ENCODE measurements at places on chromosomes 3 and 15.

GRCh38 chr3:39125841-39126500 lies 18.5 kb downstream of the TTC21A start:
- DNase-seq: no peak

DNA sequence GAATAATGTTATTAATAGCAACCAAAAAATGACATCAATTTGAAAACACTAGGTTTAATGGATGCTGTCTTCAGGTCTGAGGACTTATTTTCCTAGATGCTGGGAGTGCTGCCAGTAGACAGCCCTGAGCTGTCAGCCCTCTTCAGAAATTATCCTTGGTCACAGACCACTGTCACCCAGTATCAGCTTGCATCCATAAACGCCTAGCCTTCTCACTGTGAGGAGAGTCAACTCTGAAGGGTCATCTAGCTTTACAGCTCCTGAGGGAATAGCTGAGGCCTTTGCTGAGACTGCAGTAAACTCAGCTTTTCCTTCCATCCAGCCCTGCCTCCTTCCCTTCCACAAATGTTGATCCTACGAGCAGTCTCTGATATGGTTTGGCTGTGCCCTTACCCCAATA lies 19.4 kb upstream of the MNS1 start:
- no peak for DNase-seq

GRCh38 chr15:72153269-72154000 lies 35.2 kb downstream of the SENP8 start:
- DNase-seq: no peak

- DNase-seq: no peak
Observed at GRCh38 chr3:158121295-158121694, 11.4 kb downstream of the RSRC1 start.

DNA sequence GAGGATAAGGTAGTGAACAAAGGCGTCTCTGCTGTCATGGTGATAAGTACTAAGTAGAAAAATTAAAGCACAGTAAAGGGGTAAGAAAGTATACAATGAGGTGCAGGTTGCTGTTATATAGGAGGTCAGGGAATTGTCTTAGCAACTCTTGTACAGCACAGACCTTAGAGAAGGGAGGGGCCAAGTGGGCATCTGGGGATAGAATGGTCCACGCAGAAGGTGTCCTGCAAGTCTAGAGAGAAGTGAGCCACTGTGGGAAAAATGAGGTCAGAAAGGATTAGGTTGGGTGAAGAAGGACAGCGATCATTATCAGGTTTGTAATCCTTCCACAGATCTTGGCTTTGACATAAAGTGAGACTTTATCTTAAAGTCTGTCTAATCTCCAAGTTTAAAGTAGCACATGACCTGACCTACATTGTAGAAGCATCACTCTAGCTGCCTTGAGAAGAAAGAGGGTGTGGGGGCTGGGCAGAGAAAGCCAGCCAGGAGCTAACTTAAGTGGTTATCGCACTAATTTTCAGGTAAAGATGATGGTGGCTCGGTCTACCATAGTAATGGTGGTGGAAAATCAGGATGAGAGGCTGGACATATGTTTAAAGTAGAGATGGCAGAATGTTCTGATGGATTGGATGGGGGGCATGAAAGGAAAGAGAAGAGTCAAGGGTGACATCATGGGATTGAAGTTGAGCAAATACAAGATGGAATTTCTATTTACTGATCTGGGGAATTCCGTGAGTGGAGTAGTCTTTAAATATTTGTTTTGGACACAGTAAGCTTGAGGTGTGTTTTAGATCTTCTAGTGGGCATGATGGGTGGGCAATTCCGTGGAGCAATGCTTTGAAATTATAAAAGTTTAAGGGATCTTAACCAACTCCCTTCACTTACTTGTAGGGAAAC lies 919.2 kb downstream of the ROBO1 start:
- DNase-seq: no peak

DNA sequence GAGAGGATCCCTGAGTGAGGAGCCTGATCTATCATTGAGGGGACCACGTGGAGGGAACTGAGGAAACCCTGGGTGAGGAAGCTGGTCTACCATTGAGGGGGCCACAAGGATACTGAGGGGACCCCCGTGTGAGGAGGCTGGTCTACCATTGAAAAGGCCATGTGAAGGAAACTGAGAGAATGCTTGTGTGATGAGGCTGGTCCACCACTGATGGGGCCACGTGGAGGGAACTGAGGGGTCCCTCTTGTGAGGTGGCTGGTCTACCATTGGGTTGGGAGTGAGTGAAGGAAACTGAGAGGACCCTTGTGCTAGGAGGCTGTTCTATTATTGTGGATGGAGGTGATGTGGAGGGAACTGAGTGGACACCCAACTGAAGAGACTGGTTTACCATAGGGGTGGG lies 161.3 kb downstream of the FBLN2 start:
- no peak for DNase-seq

GRCh38 chr3:63679186-63679585 lies 26.7 kb downstream of the SNTN start:
- no peak for DNase-seq

DNA sequence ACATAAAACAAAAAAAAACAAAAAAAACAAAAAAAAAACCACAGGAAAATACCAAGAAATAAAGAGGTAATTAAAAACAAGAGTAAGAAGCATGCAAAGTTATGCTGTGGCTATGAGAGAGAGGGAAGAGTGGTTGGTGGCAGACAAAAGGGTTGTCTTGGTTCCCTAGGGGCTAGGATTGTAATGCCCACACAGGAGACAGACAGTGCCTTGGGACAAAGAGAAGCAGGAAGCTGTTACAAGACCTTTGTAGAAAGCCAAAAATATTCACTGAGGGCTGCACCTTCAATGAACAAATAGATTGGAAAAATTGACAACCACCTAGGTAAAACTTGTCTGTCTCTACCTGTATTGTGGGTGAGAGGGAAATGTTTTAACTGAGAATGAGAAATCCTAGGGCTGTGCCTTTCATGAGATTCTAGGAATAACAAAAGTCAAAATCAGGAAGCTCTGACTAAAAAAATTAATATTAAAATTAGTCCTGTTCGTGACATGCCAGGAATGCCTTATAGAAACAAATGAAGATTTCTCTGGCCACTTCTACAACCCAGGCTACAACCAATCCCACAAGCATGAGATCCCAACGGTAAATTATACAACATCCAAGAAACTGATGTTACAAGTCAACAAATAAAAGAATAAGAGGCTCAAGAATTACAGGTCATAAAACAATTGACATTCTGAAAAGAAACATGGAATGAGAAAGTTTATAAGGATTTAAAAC lies 45.0 kb upstream of the PRICKLE2 start:
- no peak for DNase-seq

GRCh38 chr3:55162031-55162795 lies 234.4 kb upstream of the LRTM1 start:
- DNase-seq: no peak

DNA sequence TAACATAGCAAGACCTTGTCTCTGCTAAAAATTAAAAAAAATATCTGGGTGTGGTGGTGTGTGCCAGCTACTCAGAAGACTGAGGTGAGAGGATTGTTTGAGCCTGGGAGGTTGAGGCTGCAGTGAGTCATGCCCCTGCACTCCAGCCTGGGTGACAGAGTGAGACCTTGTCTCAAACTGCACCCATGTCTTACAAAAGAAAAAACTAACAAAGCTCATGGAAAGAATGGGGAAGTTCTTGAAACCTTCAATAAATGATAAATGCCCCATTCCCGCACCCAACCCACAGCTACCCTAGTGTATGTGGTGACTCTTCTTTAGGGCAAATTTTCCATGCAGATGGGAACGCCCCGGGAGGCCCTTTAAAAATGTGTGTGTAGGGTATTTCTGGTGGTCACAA lies 28.3 kb downstream of the RPLP1 start:
- DNase-seq: no peak

GRCh38 chr3:68483041-68483440 lies 449.3 kb downstream of the TAFA4 start:
- no peak for DNase-seq

- no peak for DNase-seq
Observed at GRCh38 chr15:70825841-70826240, 28.1 kb downstream of the LARP6 start.

DNA sequence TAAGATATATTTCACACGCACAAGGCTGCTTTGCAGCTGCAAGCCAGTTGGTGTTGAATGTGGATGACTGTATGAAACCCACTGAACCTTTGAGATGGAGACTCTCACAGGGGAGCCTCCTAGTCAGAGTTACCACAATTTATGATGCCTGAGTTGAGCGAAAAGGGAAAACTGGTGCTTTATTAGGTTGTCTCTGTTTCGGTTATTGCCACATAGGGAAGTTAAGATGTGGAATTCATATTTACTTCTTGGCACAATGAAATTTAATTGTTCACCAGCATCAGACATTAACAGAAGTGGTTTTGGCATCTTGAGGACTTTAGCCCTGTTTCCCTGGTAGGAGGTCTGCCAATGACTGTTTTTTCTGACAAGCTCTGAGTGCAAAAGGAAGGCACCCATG lies 358.2 kb downstream of the SQOR start:
- DNase-seq: no peak

GRCh38 chr3:104176706-104177105 lies 1190.0 kb upstream of the ALCAM start:
- no peak for DNase-seq

- DNase-seq: no peak
Observed at GRCh38 chr3:130457671-130458070, 59.3 kb upstream of the COL6A6 start.

DNA sequence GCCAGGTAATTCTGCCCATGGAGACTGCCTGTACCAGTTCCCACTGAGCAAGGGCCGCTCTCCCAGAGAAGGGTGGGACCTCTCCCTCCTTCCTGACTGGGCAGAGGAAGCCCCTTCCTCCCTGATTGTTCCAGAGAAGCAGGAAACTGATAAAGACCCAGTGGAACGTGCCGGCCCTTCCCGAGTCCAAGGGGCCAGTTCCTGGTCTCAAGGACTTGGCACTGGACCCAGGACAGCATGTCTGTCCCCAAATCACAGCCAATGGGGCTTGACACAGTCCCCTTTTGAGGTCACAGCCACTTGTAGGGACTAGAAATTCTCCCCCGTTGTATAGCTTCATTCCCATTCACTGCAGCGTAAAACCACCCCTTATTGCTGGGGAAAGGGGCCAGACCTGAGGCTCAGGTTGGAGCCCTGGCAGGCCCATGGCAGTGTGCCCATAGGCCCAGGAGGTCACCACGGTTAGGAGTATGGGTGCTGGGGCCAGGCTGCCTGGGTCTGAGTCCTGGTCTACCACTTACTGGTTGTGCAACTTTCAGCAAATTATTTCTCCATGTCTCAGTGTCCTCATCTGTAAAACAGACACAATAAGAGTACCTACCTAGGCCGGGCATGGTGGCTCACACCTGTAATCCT lies 18.1 kb downstream of the CSRNP1 start:
- no peak for DNase-seq

GRCh38 chr3:165133188-165133899 lies 55.0 kb upstream of the SI start:
- DNase-seq: no peak

DNA sequence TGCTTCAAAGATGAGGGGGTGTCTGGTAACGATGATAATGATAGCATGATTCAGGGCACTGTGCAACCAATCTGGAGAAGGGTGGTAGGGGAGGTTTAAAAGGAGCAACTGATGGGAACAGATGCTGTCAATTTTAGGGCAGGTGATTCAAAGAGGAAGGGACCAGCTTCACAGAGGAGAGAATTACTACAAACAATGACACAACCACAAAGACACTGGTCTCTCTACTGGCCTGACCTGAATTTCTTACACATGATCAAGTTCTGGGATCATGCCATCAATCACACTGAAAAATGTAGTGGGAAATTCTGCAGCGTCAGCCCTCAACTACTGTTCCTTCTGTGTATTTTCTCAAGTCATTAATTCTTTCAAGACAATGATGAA lies 2.6 kb upstream of the CDV3 start:
- DNase-seq: no peak

DNA sequence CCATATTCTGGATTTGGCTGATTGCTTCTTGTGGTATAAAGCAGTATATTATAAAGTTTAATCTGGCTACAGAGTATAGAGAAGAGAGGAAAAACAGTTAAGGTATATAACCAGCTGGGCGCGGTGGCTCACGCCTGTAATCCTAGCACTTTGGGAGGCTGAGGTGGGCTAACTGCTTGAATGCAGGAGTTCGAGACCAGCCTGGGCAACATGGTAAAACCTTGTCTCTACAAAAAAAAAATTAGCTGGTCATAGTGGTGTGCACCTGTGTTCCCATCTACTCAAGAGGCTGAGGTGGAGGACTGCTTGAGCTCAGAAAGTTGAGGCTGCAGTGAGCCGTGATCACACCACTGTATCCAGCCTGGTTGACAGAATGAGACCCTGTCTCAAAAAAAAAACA lies 7.3 kb downstream of the SLC12A6 start:
- DNase-seq: no peak

- DNase-seq: no peak
Observed at GRCh38 chr3:140290105-140290504, 355.1 kb downstream of the CLSTN2 start.

GRCh38 chr3:58751235-58751634 lies 84.7 kb upstream of the FAM3D start:
- no peak for DNase-seq

DNA sequence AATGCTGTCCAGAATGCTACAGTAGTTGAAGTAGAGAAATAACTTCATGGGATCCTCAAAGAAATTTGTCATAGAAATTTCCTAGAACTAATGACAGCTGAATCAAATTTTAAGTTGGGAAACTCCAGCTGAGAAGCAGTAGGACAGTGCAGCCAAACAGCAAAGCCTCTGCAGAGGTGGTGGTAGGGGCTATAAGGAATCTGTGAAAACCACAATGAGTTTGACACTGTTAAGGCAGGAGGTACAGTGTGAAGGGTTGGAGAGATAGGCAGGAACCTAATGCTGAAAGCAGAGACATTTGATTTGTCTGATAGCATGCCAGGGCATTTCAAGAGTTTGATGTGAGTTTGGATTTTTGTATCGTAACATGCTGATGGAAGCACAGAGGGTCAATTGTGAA lies 22.0 kb downstream of the ASTE1 start:
- DNase-seq: no peak

GRCh38 chr3:196988241-196989029 lies 19.8 kb upstream of the PIGZ start:
- DNase-seq: no peak

DNA sequence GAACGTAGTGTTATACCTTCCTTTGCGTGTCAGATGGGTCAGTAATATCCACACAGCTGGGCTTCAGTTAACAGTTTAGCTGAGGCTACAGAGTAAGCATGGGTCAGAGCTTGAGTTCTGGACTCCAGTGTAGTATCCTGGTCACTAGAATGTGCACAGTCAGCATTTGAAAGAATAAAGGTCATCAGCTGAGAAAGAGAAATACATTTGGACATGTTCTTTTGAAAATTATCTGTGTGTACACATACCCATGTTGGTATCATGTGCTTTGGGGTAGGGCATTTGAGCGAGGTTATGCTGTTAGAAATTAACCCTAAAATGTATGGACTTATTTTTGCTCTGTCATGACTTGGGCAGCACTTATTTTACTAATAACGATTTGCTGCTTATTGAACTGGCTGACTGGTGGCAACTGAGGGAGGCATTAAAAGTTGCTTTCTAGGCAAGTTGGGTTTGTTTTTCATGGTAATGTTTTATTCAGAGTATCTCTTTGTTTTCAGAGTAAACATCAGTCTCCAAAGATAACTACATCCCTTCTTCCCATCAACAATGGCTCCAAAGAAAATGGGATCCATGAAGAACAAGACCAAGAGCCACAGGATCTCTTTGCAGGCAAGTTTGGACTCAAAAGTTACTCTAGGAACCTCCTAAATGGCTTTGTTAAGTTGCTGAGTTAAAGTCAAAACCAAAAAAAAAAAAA lies 16.4 kb downstream of the SNX1 start:
- no peak for DNase-seq
